ENCODE measurements at places on chromosomes 16 and 17.

- DNase-seq = no peak
Observed at GRCh38 chr17:27579304-27579703, 51.7 kb upstream of the LGALS9 start.

DNA sequence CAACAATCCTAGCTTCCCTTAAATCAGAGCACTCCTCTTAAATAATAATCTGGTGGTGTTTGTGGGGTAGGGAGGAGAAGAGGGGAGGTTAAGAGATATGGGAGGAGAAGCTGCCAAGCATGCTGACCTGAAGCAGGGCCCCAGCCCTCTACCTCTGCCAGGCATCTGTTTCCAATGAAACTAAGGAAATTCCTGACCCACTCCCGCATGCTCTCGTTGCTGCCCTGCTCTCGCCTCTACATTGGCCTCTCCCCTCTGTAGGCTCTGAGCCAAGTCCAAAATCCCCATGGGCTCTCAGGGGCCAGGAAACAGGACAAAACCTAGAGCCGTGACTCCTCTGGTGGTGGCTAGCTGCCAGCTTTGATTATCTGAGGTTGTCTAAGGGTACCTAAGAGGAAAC, 559.5 kb upstream of the CDH11 start:
- no peak for DNase-seq

DNA sequence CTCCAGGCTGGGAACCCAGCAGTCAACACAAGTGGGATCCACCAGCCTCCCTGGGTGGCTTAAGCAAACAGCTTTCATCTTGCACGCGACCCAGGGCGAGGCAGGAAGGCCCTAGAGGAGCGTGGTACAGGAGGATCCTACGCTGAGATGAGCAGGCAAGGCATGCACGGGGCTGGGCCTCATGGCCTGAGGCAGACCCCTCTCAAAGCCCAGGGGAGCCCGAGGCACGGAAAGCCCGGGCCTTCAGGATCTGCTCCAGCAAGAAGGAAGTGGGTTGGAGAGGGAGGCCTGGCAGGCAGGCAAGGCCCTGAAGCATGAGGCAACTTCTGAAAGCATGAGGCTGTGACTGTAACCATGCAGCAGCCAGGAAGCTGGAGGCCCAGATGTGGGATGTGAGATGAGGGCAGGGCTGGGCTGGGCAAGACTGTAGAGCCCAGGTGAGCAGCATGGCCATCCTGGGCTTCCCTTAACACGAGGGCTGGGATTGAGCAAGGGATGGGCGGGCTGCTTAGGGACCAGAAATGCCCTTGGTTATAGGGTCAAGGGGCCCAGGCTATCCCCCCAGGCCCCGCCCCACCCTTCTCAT, 338.7 kb downstream of the C16orf95 start:
- DNase-seq = peak; percentile 31

DNA sequence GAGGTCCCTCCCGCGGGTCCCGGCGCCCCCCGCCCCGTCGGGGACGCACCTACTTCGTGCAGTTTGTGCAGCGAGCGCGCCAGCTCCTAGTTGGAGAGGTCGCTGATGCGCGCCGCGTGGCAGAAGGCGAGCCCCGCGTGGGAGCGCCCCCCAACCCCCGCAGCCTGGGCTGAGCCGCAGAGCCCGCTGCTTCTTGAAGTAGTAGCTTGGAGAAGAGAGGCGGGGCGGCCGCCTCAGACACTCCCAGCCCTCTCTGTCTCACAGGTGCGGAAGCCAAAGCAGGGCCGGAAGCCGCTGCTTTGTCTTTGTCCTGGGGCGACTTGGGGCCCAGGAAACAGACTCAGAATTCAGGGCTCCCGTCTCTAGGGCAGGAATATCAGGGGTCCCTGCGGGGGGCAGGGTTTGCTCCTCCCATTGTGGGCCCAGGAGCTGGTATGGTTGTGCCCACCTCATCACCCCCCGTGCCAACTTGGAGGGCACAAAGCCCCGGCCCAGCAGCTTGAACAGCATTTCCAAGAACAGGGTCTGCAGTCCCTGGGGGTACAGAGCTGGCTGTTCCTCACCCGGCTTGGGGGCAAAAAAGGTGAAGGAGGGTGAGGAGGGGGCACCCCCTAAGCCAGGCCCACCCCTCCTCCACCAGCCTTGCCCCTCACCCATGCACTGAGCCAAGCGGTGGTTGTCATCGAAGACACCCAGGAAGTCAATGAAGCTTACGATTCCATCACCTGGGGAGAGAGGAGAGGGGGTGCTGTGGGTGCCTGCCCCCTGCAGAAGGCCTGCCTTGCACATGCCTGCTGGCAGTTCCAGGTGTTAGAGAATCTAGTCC, 13.5 kb downstream of the SPATA32 start:
- DNase-seq = peak; percentile 66

DNA sequence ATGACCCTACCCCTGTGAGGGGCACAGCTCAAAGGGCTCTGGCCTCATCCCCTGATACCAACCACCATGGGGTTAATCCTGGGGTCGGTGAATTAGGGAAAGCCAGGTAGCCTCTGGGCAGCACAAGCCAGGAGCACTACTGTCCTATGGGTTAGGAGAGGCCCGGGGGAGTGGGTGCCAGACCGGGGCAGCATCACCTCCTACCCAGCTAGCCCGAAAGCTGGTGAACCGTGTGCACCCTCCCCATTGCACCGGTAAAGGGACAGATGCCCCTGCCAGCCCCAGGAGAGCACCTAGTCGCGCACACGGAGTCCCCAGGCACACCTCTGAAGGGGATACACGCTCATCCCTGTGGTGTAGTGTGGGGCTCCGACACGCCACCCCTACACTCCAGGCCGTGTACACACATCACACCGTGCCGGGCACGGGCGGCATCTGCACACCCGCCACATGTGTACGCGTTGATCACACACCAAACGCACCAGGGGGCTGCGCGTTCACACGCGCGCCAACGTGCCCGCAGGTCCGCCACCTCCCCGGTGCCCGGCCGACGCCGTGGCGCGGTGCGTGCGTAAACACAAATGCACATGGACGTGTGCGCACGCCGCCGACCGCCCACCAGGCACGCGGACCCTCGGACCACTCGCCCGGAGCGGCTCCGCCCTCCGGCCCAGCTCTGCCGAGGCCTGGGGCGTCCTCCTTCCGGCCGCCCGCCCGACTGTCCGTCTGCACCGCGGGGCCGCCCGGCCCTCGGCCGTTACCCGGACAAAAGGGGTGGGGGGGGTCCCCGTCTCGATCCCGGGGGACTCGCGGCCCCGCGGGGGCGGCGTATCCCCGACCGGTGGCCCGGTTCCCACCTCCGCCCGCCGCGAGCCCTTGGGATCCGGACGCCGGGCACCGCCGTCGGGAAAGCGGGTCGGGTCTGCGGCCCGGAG, 785 bp downstream of the UBALD1 start:
- DNase-seq = no peak

DNA sequence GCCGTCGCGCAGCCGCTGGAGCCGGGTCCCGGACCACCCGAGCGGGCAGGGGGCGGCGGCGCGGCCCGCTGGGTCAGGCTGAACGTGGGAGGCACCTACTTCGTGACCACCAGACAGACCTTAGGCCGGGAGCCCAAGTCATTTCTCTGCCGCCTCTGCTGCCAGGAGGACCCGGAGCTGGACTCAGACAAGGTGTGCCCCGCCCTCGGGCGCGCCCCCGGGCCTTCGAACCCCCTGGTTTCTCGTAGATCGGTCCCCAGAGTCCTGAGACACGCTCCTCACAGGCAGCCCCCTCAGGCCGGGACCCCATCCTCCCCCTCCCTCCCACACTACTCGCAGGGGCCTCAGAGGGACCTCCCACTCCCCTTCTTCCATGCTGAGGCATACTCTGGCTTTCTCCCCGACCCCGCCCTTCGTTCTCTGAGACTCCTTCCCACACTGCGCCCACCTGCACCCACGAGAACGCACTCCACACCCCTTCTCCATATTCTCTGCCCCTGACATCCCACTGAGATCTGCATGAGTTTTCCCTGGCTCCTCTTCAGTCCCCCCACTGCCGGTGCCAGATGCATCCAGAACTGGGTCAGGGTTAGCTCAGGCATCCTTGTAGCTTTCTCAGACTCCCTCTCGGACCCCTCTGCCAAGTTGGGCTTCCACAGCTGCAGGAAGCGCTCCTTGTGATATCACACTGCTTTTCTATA, 523 bp downstream of the KCTD2 start:
- peak; percentile 45 for DNase-seq

- peak; percentile 67 for DNase-seq
Observed at GRCh38 chr17:2094891-2095535, 40.1 kb downstream of the HIC1 start.

- no peak for DNase-seq
Observed at GRCh38 chr17:69485901-69486643, 71.6 kb downstream of the MAP2K6 start.

DNA sequence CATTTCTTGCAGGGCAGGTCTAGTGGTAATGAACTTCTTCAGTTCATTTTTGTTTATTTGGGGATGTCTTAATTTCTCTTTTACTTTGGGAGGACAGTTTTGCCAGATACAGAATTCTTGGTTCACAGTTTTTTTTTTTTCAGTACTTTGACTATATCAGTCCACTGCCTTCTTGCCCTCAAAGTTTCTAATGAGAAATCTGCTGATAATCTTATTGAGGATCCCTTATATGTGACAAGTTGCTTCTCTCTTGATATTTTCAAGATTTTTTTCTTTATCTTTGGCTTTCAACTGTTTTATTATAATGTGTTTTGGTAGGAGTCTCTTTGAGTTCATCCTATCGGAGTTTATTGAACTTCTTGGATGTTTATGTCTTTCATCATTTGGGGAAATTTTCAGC, 42.8 kb downstream of the CLEC19A start:
- no peak for DNase-seq

DNA sequence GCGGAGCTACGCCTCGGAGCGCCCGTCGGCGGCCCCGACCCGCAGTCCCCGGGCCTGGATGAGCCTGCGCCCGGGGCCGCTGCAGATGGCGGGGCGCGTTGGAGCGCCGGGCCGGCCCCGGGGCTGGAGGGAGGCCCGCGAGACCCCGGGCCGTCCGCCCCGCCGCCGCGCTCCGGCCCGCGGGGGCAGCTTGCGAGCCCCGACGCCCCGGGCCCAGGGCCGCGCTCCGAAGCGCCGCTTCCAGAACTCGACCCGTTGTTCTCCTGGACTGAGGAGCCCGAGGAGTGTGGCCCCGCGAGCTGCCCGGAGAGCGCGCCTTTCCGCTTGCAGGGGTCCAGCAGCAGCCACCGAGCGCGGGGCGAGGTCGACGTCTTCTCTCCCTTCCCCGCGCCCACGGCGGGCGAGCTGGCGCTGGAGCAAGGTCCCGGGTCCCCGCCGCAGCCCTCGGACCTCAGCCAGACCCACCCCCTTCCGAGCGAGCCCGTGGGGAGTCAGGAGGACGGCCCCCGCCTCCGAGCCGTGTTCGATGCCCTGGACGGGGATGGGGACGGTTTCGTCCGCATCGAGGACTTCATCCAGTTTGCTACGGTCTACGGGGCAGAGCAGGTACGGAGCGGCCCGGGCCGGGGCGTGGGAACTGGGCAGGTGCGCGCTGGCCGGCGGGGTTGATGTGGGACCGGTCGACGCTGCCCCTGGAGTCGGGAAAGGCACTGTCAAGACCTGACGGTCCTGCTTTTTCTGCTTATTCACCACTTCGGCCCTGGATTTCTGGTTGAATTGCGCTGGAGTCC, 861 bp downstream of the RAB11FIP3 start:
- no peak for DNase-seq

- DNase-seq = no peak
Observed at GRCh38 chr17:5793899-5794298, 209.6 kb upstream of the NLRP1 start.

DNA sequence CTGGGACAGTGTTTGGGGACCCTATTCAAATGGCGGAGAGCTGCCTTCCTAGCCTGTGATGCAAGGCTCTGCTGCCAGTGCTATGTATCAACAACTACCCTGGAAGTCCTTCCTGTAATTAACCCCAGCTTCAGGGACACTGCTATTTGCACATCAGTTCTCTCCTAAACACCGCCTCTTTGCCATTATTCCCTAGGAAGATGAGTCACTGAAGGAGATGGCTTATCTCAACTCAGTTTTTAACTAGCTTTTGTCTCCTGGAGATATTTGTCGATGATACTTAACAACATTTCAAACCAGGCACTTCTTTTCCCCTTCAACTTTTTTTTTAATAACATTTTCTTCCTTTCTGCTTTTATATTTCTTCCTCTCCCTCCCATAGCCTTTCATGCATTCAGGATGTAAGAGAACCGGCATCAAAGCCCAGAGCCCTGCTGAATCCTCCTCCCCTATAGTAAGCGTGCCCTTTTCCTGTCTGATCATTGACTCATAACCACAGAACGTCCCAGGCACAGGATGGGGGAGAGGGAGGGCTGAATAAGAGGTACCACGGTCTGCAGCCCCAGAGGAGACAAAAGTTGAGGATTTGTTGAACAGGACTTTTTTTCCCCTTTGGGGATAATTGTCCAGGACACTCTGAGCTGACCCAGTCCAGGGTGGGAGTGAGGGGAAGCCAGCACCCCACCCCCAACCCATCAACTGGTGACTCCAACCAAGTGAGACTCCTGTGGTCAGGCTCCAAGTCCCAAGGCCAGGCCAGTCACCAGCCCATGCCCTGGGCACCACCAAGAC, 387.8 kb upstream of the SALL1 start:
- no peak for DNase-seq

GRCh38 chr17:760371-760770, 8.3 kb upstream of the GEMIN4 start:
- no peak for DNase-seq

- no peak for DNase-seq
Observed at GRCh38 chr16:80744856-80745255, 59.5 kb downstream of the CDYL2 start.

DNA sequence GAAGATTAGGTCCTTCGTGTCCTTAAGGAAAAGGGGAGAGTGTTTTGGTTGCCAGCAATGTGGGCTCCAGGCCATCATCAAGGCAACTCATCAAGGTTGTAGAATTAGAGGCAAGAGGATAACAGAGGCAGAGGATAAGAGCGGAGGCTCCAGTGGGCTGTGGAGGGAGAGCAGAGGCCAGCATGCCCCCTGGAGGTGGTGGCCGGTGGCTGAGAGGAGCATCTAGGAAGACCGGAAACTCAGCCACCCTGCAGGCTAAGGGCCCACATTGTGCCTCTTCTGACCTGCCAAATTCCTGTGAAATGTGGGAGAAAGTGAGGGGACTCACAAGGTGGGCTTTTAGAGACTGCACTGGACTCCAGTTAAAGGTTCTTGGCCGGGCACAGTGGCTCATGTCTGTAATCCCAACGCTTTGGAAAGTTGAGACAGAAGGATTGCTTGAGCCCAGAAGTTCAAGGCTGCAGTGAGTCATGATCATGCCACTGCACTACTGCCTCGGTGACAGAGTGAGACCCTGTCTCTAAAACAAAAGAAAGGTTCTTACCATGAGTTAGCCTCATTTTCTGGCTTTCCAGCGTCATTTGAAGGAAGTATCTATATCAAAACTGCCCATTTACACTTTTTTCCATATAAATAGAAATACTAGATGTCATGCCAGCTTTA, 62.7 kb upstream of the ADORA2B start:
- no peak for DNase-seq

GRCh38 chr17:29243792-29244191, 2.9 kb upstream of the CRYBA1 start:
- no peak for DNase-seq

DNA sequence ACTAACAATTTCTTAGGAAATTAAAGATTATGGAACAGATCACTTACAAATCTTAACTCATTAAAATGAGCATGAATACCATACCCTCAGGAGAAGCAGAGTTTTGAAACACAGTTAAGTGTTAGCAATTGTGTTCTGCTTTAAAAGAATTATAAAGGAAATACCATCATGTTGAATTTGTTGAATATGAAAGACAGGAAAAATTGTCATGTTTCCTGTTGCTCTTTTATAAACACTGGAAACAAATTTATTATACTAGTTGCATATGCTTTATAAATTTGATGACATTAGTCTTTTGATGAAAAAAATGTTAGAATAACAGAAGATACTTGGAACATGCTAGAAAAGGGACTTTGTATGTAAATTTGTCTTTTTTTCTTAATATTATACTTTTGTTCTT, 59.7 kb downstream of the VMP1 start:
- DNase-seq = no peak

GRCh38 chr16:84531671-84532111, 27.2 kb upstream of the MEAK7 start:
- DNase-seq = peak; percentile 74

All from breast epithelium (tissue), 4 donors.